ENCODE measurements at places on chromosomes 7 and 10. TPM values are rescaled to one million over a fixed set of nuclear protein-coding genes. Genes with fewer than 3 reads are reported as not detected.

- H3K4me1 ChIP-seq = peaks cover 11% of the 10 kb centered on the region
- peak overlapping the region; percentile 90 for H3K27ac ChIP-seq
- DNase-seq = peak; percentile 41
Measured at GRCh38 chr7:4683043-4683883, 1.2 kb downstream of the FOXK1 start.

GRCh38 chr7:78437118-78437517, 638.5 kb downstream of the PHTF2 start:
- DNase-seq = no peak
- H3K36me3 ChIP-seq = no peaks in the 10 kb centered on the region
- no peak overlapping the region for H3K27ac ChIP-seq
- H3K4me1 ChIP-seq = no peaks in the 10 kb centered on the region

DNA sequence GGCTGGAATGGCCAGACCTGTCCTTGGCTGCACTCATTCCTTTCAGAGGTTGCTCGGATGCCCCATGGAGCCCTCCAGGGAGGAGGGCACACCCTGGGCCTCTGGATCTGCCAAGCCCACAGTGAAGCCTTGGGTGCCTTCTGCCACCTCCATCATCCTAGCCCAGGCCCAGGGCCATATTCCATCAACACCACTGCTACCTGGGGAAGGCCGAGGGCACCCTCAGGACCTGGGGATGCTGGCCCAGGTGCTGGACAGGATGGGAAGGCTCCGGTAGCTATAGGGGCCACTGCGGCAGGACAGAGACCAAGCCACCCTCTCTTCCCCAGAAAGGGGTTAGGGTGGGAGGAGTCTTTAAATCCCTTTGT, 810 bp downstream of the OPN4 start:
- H3K27ac ChIP-seq = no peak overlapping the region
- H3K27me3 ChIP-seq = no peaks in the 10 kb centered on the region

- H3K4me3 ChIP-seq = no peak overlapping the region
- no peak overlapping the region for H3K27ac ChIP-seq
- no peaks in the 10 kb centered on the region for H3K27me3 ChIP-seq
- DNase-seq = no peak
- no peaks in the 10 kb centered on the region for H3K36me3 ChIP-seq
Measured at GRCh38 chr7:149776289-149776688, 2.9 kb upstream of the ZNF467 start.

DNA sequence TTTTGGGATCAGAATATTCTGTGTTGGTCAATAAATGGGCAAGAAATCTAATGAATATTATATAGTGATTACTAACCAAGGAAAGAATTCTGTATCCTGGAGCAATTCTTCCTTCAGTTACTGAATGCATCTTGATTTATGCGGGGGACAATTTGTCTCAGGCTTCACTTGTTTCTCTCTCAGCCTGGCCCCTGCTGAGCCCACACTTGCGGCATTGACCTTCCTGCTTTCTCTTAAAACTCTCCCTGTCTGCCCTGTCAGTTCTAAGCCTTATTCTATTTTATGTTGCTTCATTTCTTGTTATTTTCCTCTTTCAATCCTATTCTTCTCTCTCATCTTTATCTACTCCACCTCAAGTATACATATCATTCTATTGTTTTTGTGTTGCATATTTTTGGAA, 122.1 kb upstream of the TPK1 start:
- H3K27ac ChIP-seq = no peak overlapping the region
- H3K4me3 ChIP-seq = no peak overlapping the region
- no peaks in the 10 kb centered on the region for H3K27me3 ChIP-seq
- no peaks in the 10 kb centered on the region for H3K36me3 ChIP-seq

DNA sequence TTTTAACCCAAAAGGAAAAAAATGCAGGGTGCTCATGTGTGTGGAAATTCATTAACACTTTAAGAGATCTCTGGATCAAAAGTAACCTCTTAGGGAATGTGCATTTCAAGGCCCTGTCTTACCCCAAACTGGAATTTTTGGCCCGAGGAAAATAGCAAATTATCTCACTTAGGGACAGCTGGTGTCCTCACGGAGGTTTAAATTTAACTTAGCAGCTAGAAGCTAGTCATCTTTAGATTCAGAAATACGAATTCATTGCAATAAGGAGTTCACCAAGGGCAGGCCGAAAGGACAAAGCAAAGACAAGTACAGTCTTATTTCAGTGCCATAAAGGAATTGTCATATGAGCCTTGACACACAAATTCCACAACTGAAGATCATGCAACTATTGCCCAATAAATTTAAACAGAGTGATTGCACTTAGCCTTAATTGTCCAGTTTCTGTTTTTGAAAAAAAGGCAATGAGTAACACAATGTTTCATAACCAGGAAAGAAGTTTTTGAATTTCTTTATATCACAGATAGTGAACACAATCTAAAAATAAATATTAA, 22.4 kb upstream of the SEMA3C start:
- H3K4me1 ChIP-seq = no peaks in the 10 kb centered on the region
- no peak for DNase-seq
- H3K27me3 ChIP-seq = no peaks in the 10 kb centered on the region
- no peak overlapping the region for H3K4me3 ChIP-seq
- H3K27ac ChIP-seq = no peak overlapping the region
- no peaks in the 10 kb centered on the region for H3K36me3 ChIP-seq

GRCh38 chr10:71887743-71888142, 36.7 kb upstream of the PSAP start:
- peak overlapping the region; percentile 96 for H3K27ac ChIP-seq
- H3K4me3 ChIP-seq = peak overlapping the region; percentile 41
- no peaks in the 10 kb centered on the region for H3K27me3 ChIP-seq

DNA sequence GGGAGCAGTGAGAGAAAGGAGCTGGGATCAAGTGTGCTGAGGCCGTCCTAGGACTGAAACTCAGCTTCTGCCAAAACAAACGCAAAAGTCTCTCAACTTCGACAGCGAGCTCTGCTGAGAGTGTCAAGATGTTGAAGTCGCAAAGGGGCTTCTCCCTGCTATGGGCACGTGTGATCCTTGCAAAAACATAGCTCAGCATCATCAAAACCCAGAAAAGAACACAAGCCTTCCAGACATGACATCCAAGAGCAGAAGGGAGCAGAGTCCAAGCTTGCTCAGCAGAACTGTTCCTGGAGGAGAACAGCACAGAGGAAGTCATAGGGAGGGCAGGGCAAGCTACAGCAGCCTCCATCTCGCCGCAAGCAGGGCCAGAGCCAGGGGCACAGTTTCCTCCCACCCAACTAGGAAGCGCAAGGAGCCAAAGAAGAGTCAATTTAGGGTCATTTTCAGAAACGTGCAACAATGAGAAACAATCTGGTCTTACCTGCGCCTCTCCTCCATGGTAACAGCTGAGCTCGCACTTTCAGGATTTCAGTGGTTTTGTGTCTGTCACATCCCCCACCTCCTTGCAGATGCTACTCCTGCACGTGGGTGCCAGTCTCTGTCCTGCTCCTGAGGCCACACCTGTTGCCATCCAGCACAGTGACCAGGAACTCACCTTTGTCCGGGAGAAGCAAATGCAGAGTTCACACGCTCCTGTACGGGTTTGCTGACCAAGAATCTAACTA, 113.9 kb downstream of the DIP2C start:
- no peaks in the 10 kb centered on the region for H3K36me3 ChIP-seq
- DNase-seq = no peak
- no peaks in the 10 kb centered on the region for H3K27me3 ChIP-seq
- no peak overlapping the region for H3K27ac ChIP-seq
- no peak overlapping the region for H3K4me3 ChIP-seq

DNA sequence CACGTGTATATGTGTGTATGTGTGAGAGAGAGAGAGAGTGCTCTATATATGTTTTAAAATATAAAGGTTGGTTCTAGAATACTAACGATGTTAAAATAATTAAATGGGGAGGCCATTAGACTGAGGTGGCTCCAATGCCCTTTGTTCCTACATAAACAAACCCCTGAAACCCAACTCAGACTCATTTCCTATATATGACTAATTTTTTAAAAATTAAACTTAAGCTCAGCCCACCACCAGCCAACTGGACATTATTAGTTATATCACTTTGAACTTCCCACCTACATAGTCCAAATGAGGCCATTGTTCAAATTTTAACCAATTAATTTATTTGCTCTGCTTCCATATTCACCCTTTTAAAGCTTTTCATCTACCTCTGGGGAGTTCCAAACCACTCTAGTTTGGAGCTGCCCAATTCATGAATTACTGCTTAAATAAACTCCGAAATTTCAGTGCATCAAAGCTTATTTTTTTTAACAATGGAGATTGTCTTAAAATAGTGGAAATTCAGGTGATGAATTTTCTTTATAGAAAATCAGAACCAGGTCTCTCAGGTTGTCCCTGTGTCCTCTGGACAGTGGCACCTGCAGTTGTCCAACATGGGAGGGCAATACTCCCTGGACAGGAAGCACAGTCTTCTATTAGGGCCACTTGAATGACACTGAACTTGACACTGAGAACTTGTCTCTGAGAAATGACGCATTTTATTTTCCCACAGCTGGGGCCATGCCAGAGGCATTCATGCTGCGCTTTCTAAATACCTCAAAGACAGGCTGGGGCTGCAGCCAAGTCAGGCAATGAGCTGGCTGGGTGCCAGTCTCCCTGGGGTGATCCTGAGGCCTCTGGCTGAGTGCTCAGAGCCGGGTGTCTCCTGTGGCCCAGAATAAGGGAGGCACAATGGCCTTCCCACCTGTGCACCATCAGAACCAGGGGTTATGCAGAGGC, 109.5 kb upstream of the TMEM72 start:
- DNase-seq = peak; percentile 68
- H3K27ac ChIP-seq = no peak overlapping the region
- no peak overlapping the region for H3K4me3 ChIP-seq
- H3K27me3 ChIP-seq = no peaks in the 10 kb centered on the region
- no peaks in the 10 kb centered on the region for H3K4me1 ChIP-seq

- no peaks in the 10 kb centered on the region for H3K27me3 ChIP-seq
- no peaks in the 10 kb centered on the region for H3K36me3 ChIP-seq
- H3K4me1 ChIP-seq = no peaks in the 10 kb centered on the region
- no peak overlapping the region for H3K4me3 ChIP-seq
Measured at GRCh38 chr7:48309720-48310119, 138.5 kb downstream of the ABCA13 start.

GRCh38 chr10:108014902-108015177, 850.3 kb upstream of the SORCS1 start:
- no peaks in the 10 kb centered on the region for H3K4me1 ChIP-seq
- no peak overlapping the region for H3K4me3 ChIP-seq
- no peak overlapping the region for H3K27ac ChIP-seq
- DNase-seq = no peak

The ZWINT gene
- total RNA-seq = not detected

The GCK gene
- 1.8 TPM for total RNA-seq

The TCAF1 gene
- total RNA-seq = 137 TPM

The ADRA2A gene
- total RNA-seq = 4.9 TPM

The CARD11 gene
- not detected for total RNA-seq

The GSAP gene
- total RNA-seq = 24.1 TPM

The SPRN gene
- 0.62 TPM for total RNA-seq

The CEP55 gene
- 13.8 TPM for total RNA-seq

All from uterus (tissue), 4 donors.